Natural killer cell treated with Interleukin-12 subunit alpha and Interleukin-12 subunit beta and Interleukin-15 and Interleukin-18, amount 100 ng/mL, for 72 hours (primary cell): ENCODE measurements at places on chromosomes 7 and 10. TPM values are rescaled to one million over a fixed set of nuclear protein-coding genes. Genes with fewer than 3 reads are reported as not detected.
A peak's percentile ranks its signal among the peaks of the same experiment; 100 is the strongest.

GRCh38 chr7:134422008-134422407 lies 36.9 kb downstream of the AKR1B1 start:
- H3K4me1 ChIP-seq, result peaks cover 7% of the 10 kb centered on the region
- no peak overlapping the region for H3K4me3 ChIP-seq
- peaks cover 8% of the 10 kb centered on the region for H3K27me3 ChIP-seq
- no peak overlapping the region for H3K27ac ChIP-seq

DNA sequence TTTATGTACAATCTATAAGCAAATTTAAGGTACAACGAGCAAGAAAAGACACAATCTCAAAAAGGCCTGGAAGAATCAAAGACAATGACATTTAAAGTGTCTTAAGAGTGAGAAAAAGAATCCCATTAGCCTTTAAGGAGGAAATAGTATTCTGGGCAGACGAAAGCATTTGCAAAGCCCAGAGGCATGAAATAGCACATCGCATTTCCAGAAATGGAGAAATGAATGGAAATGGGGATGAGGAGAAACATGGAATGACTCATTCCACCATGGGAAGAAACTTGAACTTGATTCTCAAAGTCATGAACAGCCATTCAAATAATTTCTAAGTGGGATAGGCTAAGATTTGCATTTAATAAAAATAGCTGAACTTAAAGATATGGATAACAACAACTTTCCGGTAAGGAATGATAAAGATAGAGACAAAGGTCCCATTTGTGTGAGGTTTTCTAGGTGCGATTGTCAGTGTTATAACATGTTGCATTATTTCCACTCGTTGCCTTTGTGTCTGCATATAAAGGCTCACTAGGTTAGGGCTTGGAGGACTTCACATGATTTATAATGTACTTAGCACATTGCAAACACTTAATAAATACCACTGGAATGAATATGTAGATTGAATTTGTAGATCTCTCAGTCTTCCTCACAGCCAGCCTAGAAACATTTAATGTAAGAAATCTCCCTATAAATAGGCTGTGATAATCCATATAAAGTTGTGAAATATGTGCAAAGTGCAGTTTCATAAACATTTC lies 310.3 kb upstream of the KLF6 start:
- DNase-seq, result no peak
- H3K36me3 ChIP-seq, result no peaks in the 10 kb centered on the region
- no peaks in the 10 kb centered on the region for H3K27me3 ChIP-seq
- H3K4me3 ChIP-seq, result no peak overlapping the region
- no peak overlapping the region for H3K27ac ChIP-seq

DNA sequence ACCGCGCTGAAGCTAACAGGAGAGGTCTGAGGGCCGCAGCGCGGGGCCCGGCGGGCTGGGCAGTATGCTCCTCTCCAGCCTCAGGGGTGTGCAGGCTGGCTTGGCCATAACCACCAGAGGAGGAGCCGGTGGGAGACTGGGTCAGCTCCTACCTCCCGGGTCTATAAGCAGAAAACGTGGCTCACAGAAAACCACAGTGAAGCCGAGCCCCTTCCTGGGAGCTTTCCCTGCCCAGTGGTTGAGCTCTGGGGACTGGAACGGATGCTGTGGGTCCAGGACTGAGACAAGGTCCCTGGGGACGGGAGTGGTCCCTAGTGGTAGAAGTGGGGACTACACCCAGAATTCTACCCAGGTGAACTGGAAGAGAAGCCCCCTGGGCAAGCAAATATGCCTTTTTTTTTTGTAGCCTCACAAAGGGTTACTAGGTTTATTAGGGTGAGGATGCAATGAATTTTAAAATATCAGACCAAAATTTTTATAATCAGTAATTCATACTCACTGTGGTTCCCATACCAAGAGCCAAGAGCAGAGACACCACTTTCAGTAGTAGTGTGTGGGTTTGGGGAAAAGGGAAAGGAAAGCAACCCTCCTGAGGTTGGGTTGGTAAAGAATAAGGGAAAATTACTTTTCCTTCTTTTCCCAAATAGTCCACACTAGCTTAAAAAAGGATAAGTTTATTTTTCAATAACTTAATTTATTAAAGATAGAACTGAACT lies 67.9 kb upstream of the PRKCQ start:
- peak; percentile 75 for DNase-seq
- H3K4me1 ChIP-seq, result peaks cover 36% of the 10 kb centered on the region
- no peaks in the 10 kb centered on the region for H3K36me3 ChIP-seq
- peak overlapping the region; percentile 20 for H3K27ac ChIP-seq

DNA sequence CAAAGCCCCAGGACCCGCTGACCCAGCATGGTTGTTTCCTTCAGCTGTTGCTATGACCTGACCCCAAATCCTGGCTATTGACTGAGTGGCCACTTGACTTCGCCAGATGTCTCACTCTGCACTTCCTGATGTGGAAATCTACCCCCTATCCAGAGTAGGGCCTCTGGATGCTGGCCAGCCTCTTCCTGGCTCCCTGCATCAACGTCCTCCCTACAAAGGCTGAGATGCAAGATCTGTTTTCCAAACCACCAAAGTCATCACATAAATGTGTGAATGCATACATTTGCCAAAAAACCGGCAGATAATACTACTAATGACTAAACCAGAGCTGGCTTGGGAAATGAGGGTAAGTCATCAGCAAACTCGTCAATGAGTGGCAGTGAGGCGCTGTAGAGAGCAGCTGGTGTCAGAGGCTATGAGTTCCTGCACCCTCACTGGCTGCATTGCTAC lies 70.4 kb downstream of the PYROXD2 start:
- peaks cover 13% of the 10 kb centered on the region for H3K36me3 ChIP-seq
- H3K4me3 ChIP-seq, result no peak overlapping the region
- H3K27me3 ChIP-seq, result peaks cover 6% of the 10 kb centered on the region
- H3K4me1 ChIP-seq, result peaks cover 13% of the 10 kb centered on the region
- no peak overlapping the region for H3K27ac ChIP-seq
- no peak for DNase-seq

DNA sequence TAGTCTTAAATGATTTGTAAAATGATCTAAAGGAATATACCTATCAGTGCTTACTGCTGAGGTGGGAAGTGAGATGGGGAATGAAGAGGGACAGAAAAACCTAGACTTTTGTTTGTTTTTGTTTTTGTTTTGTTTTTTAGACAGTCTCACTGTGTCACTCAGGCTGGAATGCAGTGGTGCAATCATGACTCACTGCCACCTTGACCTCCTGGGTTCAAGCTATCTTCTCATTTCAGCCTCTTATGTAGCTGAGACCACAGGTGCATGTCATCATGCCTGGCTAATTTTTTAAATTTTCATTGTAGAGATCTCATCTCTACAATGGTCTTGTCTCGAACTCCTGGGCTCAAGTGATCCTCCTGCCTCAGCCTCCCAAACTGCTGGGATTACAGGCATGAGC lies 116.4 kb upstream of the SEM1 start:
- H3K27ac ChIP-seq, result no peak overlapping the region
- H3K4me1 ChIP-seq, result peaks cover 12% of the 10 kb centered on the region

- H3K4me3 ChIP-seq, result no peak overlapping the region
- no peaks in the 10 kb centered on the region for H3K36me3 ChIP-seq
- DNase-seq, result no peak
- H3K27ac ChIP-seq, result no peak overlapping the region
Measured at GRCh38 chr7:136278057-136278456, 300.9 kb upstream of the MTPN start.

DNA sequence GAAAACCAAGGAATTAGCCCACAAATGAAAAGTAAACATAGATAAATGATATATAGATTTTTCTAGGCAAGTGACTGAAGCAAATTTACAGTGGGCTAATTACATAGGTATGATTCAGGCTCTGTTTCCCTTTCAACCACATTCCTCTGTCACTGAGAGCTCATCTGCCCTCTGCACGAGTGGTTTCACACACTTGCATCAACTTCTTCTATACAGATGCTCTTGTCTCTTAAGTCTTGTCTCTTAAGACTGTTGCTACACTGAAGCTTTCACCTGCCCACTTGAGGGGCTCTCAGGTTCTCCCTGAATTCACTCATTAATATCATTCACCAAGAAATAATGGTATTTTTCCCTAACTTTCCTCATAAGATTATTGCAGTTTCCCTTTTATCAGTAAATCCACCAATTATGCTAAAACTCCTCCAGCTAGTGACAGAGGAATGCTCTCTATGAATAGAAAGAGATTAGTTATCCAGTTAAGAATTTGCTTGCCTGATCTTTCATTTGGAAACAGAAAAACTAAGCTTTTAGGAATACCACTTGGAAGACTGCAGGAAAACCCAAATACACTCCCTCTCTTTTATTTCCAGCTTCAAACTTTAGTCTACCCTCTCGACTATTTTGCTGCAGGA lies 95.7 kb downstream of the ELAPOR2 start:
- no peaks in the 10 kb centered on the region for H3K36me3 ChIP-seq
- H3K4me1 ChIP-seq, result no peaks in the 10 kb centered on the region
- no peak overlapping the region for H3K27ac ChIP-seq
- no peak for DNase-seq
- no peak overlapping the region for H3K4me3 ChIP-seq

DNA sequence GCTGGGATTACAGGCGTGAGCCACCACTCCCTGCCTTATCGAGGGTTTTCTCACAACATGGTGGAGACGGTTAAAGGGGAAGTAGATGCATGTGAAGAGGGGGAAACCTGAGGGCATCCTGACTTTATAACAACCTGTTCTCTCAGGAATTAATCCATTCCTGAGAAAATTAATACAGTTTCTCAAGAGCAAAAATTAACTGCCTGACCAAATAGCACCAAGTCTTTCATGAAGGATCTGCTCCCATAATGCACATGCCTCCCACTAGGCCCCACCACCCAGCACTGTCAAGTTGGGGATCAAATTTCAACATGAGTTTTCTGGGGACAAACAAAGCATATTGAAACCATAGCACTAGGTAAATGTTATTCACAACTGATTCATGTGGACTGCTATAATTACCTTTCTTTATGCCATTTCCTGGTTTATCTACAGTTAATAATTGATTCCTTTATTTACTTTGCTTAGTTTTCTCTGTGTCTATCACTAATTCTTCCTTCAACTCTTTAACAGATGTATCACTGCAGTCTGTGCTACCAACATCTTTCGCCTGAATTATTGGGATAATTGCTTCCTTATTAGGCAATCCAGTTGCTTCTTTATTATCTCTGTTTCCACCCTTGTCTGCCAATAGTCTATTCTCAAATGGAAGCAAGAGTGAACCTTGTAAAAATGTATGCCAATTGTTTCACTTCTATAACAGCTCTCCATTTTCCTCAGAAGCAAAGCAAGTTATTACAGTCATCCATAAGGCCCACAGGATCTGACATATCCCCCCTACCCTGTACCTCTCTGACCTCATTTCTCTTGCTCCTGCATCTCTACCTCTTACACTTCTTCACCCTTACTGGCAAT lies 12.9 kb upstream of the MICU1 start:
- peaks cover 5% of the 10 kb centered on the region for H3K4me1 ChIP-seq
- H3K27me3 ChIP-seq, result no peaks in the 10 kb centered on the region

GRCh38 chr7:21427871-21428658 lies at the start of gene SP4:
Gene SP4, plus strand, starts transcription at chr7:21428083. Its CDS starts 169 bp downstream, at chr7:21428252.
- H3K4me1 ChIP-seq, result peaks cover 35% of the 10 kb centered on the region
- H3K36me3 ChIP-seq, result peaks cover 13% of the 10 kb centered on the region
- peak within 1 kb of the TSS; percentile 100 for H3K4me3 ChIP-seq
- H3K27me3 ChIP-seq, result no peaks in the 10 kb centered on the region
- peak; percentile 98 for DNase-seq

DNA sequence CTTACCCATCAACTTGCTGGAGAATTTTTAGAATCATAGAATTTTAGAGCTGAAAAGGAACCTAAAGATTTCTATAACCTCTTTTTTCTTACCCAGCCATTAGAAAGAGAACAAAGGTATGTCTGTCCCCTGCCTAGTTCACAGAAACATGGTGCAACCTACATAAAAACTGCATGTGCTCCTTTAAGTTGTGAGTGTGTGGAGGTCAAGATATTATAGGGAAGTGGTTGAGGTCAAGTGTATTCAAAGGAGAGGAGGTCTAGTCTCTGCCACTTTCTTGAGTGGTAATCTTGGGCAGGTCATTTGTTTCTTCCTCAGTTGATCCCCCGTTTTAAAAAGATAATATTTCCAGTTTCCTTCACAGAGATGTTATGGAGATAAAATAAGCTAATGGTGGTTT lies 6.4 kb downstream of the UBTD1 start:
- H3K36me3 ChIP-seq, result no peaks in the 10 kb centered on the region
- H3K27me3 ChIP-seq, result peaks cover 23% of the 10 kb centered on the region
- H3K4me3 ChIP-seq, result no peak overlapping the region
- peaks cover 10% of the 10 kb centered on the region for H3K4me1 ChIP-seq
- DNase-seq, result no peak
- no peak overlapping the region for H3K27ac ChIP-seq

DNA sequence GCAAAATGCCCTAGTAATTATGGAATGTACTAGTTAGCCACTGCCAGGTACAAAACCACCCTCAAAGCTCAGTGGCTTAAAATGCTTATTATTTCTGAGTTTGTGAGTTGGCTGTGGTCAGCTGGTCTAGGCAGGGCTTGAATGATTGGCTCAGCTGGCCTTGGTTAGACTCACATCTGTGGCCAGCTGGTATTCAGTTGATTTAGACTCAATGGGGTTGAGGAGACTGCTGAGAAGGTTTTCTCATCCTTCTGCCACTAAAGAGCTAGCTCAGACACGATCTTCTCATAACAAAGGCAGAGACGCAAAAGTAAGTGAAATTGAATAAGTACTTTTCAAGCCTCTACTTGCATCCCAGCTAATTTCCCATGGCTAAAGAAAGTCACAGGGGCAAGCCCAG lies 57.1 kb upstream of the CYP2C18 start:
- H3K27ac ChIP-seq, result no peak overlapping the region
- no peaks in the 10 kb centered on the region for H3K36me3 ChIP-seq
- H3K27me3 ChIP-seq, result no peaks in the 10 kb centered on the region
- no peak overlapping the region for H3K4me3 ChIP-seq
- no peak for DNase-seq

GRCh38 chr10:76036962-76037361 lies 605.5 kb downstream of the LRMDA start:
- H3K4me1 ChIP-seq, result no peaks in the 10 kb centered on the region
- peaks cover 11% of the 10 kb centered on the region for H3K27me3 ChIP-seq
- no peak for DNase-seq
- H3K36me3 ChIP-seq, result no peaks in the 10 kb centered on the region
- no peak overlapping the region for H3K27ac ChIP-seq
- H3K4me3 ChIP-seq, result no peak overlapping the region

Gene CLCN1
- not detected for total RNA-seq

Gene TBRG4
- 123 TPM for total RNA-seq

Gene PSAP
- 207 TPM for total RNA-seq

Gene GNAT3
- total RNA-seq, result not detected

Gene SPDYE6
- not detected for total RNA-seq

Gene SKIDA1
- not detected for total RNA-seq
